ENCODE measurements at places on chromosomes 2 and 18.
A peak's percentile ranks its signal among the peaks of the same experiment; 100 is the strongest.

GRCh38 chr18:42617221-42617620 lies 498.3 kb downstream of the RIT2 start:
- DNase-seq, result no peak

DNA sequence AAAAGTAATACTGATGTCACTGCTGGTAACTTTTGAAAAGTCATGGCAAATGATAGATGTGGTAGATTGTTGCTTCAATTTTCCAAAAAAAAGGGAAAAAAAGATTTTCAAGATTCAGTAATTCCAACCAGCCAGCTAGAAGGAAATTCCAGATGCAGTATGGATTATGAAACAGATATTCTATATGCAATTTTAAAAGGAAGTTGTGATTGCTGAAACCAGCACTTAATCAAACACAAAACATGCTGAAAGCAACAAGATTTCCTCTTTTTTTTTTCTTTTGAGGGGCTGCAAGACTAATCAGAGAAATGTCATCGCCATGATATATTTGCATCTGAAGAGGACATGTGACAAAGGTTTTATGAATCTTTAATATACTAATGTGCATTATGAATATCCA lies 5.1 kb upstream of the HNMT start:
- DNase-seq, result no peak

DNA sequence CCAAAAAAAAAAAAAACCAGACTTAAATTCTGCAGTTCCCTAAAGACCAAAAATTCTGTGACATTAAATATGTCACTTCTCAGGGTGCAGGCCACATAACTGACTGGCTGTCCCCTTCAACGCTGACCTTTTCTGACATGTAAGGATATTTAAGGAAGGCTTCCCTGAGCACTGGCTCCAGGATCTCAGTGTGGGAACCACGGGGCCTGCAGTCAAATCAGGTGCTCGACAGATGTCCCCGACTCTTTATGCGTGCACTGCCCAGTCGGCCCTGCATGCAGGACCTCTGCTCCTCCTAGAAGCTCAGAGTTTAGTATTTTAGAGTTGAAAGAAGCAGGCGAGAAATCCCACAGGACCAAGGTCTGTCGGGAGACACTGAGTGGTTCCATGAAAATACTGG lies 69.4 kb upstream of the POMC start:
- DNase-seq, result no peak

GRCh38 chr2:23696752-23697045 lies 230.2 kb downstream of the ATAD2B start:
- DNase-seq, result no peak

DNA sequence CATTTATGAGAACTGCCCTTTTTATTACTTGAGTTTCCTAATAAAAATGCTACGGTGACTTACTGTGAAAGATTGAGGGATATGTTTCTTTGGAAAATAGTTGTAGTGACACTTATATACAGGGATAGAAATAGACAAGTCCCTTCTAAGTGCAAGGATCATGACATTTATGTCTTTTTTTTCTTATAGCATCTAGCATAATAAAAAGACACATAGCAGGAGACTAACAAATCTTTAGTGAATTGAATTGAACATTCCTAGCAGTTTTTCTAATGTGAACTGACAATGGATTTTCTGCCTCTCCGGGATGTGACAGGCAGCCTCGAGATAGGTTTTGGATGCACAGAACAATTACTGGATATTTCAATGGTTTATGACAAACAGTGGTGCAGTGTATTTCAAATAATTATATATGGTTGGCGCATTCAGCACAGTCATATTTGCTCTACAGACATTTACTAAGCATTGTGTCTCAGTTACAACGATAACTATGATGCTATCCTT lies 562.8 kb downstream of the ADCYAP1 start:
- no peak for DNase-seq

DNA sequence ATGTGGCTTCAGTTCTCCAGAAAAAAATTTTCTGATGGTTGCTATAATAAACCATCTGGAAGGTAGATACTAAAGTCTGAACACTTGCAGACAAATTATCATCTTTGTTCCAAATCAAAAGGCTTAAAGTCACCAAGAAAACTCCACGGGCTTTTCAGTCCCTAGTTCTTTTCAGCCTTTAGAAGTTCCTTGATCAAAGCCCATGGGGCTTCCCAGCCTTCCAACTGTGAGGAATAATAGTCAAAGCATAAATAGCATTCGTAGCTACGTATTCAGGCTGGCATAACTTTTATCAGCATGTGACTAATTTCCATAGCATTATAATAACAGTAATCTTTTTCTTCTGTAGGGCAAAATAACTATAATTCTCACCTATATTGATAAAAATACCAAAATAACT lies 13.9 kb downstream of the SCG2 start:
- DNase-seq, result no peak

GRCh38 chr2:138956116-138956515 lies 175.9 kb upstream of the NXPH2 start:
- no peak for DNase-seq

- DNase-seq, result no peak
These were observed 40.5 kb upstream of the ATP6V1B1 start for GRCh38 chr2:70895249-70895648.

GRCh38 chr18:26215247-26215970 lies 10.8 kb upstream of the TAF4B start:
- DNase-seq, result no peak

DNA sequence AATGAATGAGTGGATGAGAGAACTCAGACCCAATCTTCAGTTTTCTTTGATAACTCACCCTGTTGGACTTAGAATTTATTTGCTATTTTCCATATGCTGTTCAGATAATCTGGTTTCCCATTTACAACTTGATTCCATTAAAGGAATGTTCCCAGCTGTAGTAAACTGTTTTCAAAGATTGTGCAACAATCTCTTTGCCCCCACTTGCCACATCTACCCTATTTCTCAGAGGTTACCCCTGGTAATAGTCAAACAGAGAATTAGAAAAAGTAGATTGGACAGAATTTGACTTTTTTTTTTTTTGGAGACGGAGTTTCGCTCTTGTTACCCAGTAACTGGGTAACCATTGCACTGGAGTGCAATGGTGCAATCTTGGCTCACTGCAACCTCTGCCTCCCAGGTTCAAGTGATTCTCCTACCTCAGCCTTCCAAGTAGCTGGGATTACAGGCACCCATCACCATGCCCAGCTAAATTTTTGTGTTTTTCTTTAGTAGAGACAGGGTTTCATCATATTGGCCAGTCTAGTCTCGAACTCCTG lies 93.4 kb upstream of the SIX2 start:
- DNase-seq, result no peak

GRCh38 chr18:8008033-8008432 lies 440.9 kb downstream of the PTPRM start:
- DNase-seq, result no peak

GRCh38 chr2:237330541-237330940 lies 83.4 kb downstream of the COL6A3 start:
- DNase-seq, result no peak

DNA sequence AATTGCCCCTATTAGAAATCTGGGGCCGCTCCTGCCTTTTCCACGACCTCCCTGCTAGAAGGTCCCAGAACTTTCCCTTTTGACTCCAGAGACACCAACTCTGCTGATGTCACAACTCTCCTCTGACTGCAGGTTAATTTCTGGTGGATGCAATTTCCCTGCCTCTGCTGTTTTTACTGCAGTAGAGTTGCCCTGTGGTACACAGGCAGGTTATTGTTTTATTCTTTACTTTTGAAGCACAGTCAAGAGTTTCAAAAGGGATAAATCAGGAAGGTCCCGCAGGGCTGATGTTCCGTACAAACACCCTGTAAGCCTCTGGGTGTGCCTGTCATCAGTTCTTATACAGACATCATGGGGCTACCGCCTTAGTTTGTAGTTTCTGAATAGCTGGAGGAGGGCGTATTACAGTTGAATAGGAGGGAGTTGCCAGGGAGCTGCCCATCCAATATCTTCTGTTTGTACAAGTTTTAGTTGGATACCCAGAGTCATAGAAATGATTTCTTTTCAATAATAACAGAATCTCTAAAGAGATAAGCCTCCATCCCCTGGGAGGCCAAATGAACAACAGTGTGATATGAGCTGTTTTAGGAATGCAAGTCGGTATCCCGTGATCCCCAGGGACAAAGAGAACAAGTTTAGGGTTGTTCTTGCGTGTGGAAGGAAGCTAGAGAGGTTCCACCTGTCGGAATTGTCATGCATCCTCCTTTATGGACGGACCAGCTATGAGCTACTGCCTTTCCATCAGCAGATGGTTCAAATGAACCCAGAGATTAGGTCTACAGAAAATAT lies 108.4 kb upstream of the COPS8 start:
- DNase-seq, result peak; percentile 54

DNA sequence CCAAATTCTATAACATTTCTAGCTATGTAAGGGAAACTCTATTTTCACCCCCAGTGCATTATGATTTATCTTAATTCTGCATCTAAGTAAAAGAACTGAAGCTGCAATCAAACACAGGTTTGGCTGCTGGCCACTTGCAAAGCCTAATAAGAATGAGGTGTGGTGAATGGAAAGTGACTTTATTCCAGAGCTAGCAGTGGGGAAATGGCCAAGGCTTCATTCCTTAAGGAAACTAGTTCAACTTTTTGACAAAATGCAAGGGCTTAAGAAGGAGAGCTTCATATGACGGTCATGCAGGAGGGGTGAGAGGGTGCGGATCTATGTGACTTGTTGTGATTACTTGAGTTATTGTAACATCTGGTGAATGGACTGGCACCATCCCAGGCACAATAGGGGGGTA lies 1802.0 kb downstream of the SUCLG1 start:
- DNase-seq, result no peak

GRCh38 chr18:12397793-12398192 lies 9.9 kb upstream of the PRELID3A start:
- DNase-seq, result no peak

- no peak for DNase-seq
These were observed 265.1 kb downstream of the NCKAP5 start for GRCh38 chr2:133303150-133303549.

DNA sequence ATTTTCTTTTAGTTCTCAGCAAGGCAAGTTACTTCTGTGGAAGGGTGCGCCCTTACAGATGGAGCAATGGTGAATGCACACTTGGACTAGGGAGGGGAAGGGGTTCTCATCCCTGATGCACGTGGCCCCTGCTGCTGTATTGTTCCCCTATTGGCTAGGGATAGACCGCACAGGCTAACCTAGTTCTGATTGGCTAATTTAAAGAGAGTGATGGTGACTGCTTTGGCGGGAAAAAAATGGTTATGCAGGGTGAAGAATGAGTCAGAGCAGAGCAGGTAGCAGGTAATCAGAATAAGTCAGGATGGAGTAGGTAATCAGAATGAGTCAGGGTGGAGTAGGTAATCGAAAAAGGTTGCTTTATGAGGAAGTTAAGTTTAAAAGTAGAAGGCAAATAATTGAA lies 171.5 kb downstream of the MTCL1 start:
- DNase-seq, result no peak

All from ascending aorta (tissue), 2 donors.